Bronchial epithelial cell (primary cell): ENCODE measurements at places on chromosomes 4 and X. TPM values are rescaled to one million over a fixed set of nuclear protein-coding genes. Genes with fewer than 3 reads are reported as not detected.

DNA sequence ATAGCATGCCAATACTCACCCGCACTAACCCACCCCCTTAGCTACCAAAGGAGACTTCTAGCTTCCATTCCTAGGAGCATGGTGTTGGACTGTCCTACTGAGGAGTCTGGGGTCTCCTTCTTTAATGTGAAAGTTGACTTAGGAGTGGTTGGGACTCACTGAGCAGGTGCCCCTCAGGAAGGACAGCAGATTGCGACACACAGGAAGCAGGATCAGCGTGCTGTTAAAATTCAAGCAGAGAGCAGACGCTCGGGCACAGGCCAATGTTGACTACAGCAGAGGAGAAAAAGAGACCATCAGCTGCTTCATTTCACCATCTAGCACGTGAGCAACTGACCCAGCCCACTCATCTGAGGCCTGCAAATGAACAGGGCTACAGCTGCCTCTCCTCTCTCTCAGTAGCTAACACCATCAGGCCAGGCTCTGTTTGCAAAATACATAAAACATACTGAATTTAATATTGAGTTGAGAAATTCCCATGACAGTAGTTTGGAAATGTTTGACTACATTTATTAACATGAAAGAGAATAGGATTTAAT is 10.8 kb downstream of the NOX1 start:
- no peak for DNase-seq

- DNase-seq: no peak
Measured at GRCh38 chr4:124209626-124210025, 502.9 kb downstream of the ANKRD50 start.

DNA sequence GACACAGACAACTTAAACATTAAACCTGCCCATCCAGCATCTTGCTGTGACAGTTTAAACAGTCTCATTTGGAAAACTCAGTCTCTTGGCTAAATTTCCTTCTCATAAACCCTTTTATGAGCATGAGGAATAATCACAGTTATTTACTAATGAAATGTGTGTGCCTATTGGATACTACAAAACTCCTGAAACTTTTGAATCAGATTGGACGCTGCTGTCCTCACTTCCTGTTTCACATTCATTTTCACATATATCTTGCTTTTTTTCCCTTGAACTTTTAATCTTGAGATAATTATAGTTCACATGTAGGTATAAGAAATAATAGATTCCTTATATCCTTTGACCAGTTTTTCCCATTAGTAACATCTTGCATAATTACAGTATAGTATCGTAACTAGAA is 111.7 kb downstream of the CDKL5 start:
- DNase-seq: no peak

DNA sequence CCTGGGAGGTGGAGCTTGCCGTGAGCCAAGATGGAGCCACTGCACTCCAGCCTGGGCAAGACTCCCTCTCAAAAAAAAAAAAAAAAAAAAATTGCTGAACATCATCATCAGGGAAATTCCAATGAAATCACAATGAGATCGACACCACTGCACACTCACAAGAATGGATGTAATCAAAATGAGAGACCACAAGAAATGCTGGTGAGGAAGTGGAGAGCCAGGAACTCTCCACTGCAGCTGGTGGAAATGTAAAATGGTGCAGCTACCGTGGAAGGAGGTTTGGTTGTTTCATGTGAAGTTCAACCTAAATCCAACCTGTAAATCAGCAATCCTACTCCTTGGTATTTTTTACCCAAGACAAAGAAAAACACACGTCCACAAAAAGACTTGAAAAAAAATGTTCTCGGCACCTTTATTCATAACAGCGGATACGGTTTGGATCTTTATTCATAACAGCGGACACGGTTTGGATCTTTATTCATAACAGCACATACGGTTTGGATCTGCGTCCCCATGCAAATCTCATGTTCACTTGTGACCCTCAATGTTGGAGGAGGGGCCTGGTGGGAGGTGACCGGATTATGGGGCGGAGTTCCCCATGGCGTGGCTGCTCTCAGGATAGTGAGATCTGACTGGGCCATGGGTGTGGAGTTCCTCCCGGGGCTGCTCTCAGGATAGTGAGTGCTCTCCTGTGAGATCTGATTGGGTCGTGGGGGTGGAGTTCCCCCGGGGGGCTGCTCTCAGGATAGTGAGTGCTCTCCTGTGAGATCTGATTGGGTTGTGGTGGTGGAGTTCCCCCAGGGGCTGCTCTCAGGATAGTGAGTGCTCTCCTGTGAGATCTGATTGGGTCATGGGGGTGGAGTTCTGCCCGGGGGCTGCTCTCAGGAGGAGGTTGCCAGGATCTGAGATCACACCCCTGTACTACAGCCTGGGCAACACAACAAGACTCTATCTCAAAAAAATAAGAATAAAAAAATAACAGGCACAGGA is 7.7 kb downstream of the GAK start:
- peak; percentile 37 for DNase-seq

- no peak for DNase-seq
Measured at GRCh38 chr4:129346036-129346435, 250.1 kb downstream of the C4orf33 start.

DNA sequence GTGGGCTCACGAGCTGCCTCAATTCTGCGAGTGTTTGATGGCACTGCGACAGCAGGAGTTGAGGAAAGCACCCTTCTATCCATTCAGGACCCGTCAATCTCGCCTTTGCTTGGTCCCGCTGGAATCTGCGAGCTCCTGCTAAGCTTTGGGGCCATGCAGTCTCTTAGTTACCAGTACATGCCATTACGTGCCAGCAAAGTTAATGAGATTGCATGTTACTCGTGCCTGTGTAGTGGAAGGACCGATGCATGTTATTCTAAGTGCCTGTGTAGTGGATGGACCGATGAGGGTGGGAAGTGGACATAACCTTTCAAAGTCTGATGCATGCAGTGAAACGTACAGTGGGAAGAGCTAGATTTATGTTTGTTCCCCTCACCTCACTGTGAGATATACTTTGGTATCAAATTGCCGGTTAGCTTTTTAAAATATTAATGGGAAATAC is 569 bp downstream of the RPS3A start:
- peak; percentile 29 for DNase-seq

DNA sequence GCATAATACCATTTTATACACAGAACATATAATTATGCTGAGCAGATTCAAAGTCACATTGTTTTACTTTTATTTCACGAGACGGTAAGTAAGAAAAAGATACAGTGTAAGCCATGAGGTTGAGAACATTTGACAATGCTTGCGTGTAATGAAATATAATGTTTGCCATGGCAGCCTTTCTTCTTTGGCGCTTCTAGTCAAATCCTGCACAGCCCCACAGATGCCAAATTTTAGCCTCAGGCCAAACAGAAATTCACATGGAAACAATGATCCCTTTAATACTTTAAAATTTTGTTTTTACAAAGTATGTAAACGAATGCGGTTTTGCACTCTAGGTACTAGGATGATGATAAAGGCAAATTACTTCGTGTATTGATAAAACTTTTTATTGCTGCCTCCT is 502.7 kb upstream of the SMIM31 start:
- DNase-seq: no peak

AFP gene
- not detected in 2 replicates for total RNA-seq

LRIT3 gene
- under 0.01 TPM in 2 replicates for total RNA-seq

AMOT gene
- under 0.01 TPM in 1 of 2 replicates, not detected in the other for total RNA-seq

SRPK3 gene
- under 0.01 and 0.26 TPM in 2 replicates for total RNA-seq

ARFIP1 gene
- total RNA-seq: 35.8 and 41.7 TPM in 2 replicates

LONRF3 gene
- 0.51 and 0.79 TPM in 2 replicates for total RNA-seq

GYPA gene
- total RNA-seq: not detected in 2 replicates

DGAT2L6 gene
- total RNA-seq: not detected in 2 replicates
